ENCODE measurements at places on chromosomes 7 and 10. TPM values are rescaled to one million over a fixed set of nuclear protein-coding genes. Genes with fewer than 3 reads are reported as not detected.

SP8 gene
- not detected for polyA plus RNA-seq

DNA sequence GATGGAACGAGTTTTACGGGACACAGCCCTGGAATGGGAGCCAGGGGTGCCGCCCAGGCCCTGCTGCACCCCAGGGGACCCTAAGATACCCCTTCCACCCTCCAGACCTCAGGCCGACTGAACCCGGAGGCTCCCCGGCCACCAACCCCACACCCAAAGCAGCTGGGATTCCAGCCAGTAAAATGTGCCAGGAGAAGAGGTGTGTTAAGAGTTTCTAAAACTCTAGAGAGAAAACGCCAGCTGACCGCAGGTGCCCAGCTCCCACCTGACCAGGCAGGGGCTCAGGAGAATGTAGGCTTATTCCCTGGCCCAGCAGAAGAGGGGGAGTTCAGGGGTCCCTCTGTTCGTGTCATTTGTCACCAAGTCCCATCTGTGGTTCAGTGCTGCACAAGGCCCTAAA is 17.5 kb downstream of the NUDT1 start:
- no peak for DNase-seq

- no peak for DNase-seq
Measured at GRCh38 chr10:54470324-54470631, 330.8 kb downstream of the PCDH15 start.

GRCh38 chr10:3251172-3251571 is 78.6 kb upstream of the PITRM1 start:
- DNase-seq: no peak

TACC2 gene
- polyA plus RNA-seq: not detected

TBRG4 gene
- polyA plus RNA-seq: 41.7 TPM

- no peak for DNase-seq
Measured at GRCh38 chr10:92278996-92279696, 11.7 kb downstream of the CPEB3 start.

BUB3 gene
- polyA plus RNA-seq: 173 TPM

- DNase-seq: no peak
Measured at GRCh38 chr10:79947083-79947415, 1.9 kb downstream of the SFTPD start.

PPP3CB gene
- 7.7 TPM for polyA plus RNA-seq

- no peak for DNase-seq
Measured at GRCh38 chr10:111335826-111336225, 259.0 kb downstream of the ADRA2A start.
